ENCODE measurements at places on chromosomes 5 and 9.

GRCh38 chr9:98161851-98162250 is 30.6 kb downstream of the CORO2A start:
- no peak for DNase-seq

GRCh38 chr5:59588922-59589321 is 304.6 kb downstream of the PDE4D start:
- DNase-seq = no peak

- no peak for DNase-seq
Measured at GRCh38 chr5:53671447-53671846, 111.0 kb downstream of the NDUFS4 start.

DNA sequence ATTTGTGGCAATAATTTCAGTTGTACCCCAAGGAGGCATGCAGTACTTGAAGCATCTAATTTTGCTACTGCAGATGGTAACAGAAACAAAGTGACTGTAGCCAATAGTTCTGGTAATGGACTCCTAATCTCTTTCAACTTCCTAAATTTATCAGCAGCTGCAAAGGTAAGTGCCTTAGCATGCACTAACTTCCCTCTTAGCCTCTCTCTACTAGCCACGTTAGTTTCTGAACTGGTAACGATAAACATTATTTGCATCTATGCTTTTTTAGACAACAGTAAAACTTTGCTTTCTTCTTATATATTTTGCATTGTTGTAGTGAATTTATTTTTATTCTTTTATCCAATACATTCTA is 6.2 kb upstream of the CKS2 start:
- no peak for DNase-seq

- no peak for DNase-seq
Measured at GRCh38 chr5:124194282-124194681, 552.2 kb downstream of the ZNF608 start.

DNA sequence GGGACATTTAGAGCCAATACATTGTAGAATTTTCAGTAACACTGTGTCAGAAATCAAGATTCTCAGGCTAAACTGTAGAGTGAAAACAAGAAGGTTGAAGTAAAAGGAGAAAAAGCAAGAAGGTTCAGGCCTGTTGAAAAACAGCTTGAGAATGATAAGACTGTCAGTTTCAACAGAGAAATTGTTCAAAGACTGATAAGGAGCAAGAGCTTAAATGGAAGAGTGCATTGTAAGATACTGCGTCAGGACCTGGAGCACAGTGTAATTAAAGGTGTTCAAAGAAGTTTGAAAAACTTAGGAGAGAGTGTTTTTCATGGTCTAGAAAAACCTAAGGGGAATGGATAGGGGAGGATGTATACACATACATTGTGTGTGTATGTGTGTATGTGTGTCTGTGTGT is 408.3 kb downstream of the KDM4C start:
- no peak for DNase-seq

- no peak for DNase-seq
Measured at GRCh38 chr5:171226096-171226754, 82.8 kb upstream of the TLX3 start.

- no peak for DNase-seq
Measured at GRCh38 chr5:95712347-95712958, 18.7 kb upstream of the RHOBTB3 start.

GRCh38 chr9:4344946-4345345 is 45.1 kb upstream of the GLIS3 start:
- DNase-seq = no peak

- DNase-seq = no peak
Measured at GRCh38 chr5:116289276-116289675, 204.5 kb downstream of the COMMD10 start.

GRCh38 chr5:178788381-178789085 is 58.1 kb upstream of the ZNF354A start:
- no peak for DNase-seq

DNA sequence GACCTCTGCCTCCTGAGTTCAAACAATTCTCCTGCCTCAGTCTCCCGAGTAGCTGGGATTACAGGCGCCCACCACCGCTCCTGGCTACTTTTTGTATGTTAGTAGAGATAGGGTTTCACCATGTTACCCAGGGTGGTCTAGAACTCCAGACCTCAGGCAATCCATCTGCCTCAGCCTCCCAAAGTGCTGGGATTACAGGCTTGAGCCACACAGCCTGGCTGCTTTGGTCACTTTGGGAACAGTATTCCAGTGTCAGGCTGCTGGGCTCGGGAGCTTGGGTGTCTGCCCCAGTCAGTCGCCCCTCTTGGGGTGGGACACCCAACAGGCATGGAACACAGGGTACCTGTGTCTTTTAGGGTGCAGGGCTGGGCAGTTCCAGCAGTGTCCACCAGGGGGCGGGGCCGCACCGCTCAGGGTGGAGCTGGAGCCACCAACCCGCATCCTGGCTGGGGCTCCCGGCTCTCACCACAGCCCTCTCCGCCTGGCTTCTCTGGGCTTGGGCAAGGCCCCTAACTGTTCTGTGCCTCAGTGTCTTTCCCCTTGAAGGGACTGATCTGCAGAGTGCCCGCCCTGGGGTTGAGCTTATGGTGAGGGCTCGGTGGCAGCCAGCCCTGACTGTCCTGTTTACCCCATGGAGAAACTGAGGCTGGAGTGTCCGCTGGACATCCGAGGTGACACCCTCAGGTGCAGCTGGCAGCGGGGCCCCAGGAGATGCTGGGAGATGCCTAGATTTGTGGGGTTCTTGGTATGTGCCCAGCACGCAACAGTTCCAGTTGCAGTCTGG is 6.4 kb upstream of the RNU6ATAC start:
- DNase-seq = no peak

GRCh38 chr9:5435912-5436311 is 1.8 kb downstream of the PLGRKT start:
- no peak for DNase-seq

GRCh38 chr9:136399176-136400037 is 563 bp downstream of the SNAPC4 start:
- DNase-seq = peak; percentile 66

GRCh38 chr5:113692466-113692865 is 179.0 kb downstream of the YTHDC2 start:
- no peak for DNase-seq

DNA sequence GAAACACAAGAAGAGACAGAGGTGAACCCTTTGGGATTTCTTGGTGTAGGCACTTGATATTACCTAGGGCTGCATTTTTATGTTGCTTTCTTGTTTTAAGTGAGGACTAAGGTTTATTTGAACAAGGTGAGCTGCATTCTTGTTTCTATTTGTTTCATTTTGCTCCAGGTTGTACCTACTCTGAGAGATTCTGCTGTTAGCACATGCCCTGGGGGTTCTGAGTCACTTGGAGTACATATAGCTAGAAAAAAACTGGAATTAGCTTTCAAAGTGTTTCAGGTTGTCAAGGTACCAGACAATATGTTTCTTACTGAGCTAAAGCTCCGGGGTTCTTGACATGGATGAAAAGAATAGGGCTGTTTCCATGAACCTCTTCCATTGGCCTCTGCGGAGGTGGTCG is 299.4 kb downstream of the ICE1 start:
- no peak for DNase-seq

GRCh38 chr9:37156781-37157356 is 36.5 kb downstream of the ZCCHC7 start:
- DNase-seq = no peak

GRCh38 chr5:113336975-113337374 is 97.8 kb downstream of the TSSK1B start:
- peak; percentile 61 for DNase-seq

DNA sequence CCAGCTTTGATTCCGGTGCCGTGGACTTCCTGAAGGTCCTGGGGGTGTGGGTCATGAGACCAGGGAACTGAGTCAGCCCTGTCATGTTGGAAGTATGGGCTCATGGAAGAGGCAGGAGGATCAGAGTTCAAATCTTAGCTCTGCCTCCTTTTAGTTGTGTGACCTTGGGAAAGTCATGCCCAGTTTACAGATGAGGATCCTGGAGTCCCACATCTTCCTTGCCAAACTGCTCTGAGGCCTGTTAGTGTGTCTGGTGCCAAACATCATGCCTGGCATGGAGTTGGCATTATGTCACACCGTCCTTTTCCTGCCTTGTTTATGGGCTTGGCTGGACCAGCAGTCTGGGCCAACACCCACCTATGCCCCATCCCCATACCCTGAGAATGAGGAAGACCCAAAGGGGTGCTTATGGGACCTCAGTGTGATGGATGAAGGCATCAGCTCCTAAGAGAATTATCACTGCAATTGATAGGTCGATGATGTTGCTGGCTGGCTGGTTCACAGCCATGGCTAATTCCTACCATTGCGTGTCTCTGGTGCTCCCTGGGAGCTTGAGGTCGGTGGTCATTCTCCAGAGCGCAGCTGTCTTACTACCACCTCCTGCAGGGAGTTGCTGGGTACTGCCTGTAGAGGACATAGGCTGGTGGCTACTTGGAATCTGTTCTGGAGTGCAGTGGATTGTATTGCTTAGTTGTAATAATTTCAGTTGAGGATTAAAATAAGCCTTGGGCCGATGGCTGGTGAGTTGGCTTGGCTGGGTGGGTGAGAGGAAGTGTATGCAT is 140.5 kb upstream of the PITX1 start:
- DNase-seq = no peak

DNA sequence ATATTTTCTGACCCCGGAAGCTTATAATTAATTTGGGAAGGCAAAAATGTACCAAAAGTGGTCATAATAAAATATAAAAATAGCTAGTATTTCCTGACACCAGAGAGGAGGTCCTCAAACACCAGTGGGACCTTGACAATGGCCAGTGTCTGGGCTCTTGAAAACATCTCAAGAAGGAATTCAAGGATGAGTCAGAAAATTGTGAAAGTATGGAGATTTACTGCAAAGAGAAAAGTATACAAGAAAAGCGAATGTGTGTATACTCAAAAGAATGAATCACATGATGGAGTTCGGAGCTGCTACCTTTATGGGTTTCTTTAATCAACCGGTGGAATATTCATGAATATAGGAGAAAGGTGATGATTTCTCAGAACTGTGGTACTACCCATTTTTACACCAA is 1709.0 kb upstream of the WWC1 start:
- no peak for DNase-seq

DNA sequence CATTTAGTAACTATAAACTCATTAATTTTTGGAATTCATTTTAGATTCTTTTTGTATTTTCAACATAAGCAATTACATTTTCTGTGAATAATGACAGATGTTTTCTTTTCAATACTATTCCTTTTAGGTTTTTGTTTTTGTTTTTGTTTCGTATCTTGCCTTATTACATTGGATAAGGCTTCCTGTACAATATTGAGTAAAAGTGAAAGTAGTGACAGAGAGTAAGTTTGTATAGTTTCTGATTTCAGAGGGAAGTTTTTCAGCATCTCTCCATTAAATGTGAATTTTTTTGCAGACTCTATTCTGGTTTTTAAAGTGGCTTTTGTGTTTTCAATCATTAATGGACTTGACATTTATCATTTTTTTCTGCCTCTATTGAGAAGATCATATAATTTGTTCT is 12.8 kb upstream of the CAMK4 start:
- DNase-seq = no peak

- no peak for DNase-seq
Measured at GRCh38 chr9:96169484-96169883, 132.5 kb downstream of the HSD17B3 start.

DNA sequence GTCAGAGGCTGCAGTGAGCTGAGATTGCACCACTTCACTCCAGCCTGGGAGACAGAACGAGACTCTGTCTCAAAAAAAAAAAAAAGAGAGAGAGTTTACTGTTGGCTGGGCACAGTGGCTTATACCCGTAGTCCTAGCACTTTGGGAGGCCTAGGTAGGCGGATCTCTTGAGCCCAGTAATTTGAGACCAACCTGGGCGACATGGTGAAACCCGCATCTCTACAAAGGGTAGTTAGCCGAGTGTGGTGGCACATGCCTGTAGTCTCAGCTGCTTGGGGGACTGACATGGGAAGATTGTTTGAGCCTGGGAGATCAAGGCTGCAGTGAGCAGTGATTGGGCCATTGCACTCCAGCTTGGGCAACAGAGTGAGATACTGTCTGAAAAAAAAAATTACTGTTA is 12.6 kb downstream of the HABP4 start:
- no peak for DNase-seq

DNA sequence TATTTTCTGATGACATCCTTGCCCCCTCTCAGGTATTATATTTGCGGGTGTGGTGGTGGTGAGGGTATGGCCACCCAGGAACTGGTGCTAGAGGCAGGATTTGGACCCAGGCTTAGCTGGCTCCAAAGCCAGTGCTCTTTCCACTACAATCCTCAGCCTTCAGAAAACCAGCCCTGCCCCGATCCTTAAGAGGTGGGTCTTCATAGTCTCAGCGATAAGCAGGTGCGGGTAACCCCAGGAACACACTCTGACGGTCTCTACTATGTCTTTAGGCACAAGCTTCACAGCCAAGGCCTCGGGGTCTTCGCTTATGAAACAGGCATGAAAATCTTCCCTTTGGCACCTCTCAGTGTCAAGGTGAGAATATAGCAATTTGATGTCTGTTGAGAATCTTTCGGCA is 169.3 kb downstream of the FGF18 start:
- DNase-seq = no peak

GRCh38 chr5:163815240-163815791 is 309.9 kb downstream of the MAT2B start:
- no peak for DNase-seq

DNA sequence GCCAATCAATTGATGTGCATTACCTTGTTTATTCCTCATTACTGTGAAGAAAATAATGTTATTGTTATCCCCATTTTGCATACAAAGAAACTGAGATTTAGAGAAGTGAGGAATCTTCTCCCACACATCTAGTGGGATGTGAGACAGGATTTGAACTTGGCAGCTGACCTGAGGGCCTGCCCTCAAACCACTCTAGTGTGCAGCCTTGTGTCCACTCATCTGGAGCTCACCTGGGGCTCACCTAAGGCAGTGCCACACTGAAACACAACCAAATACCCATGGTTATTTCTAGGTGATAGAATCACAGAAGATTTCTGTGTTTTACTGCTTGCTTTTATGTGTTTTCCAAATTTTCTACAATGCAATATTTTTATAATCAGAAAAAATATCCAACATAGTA is 94.7 kb upstream of the SAP30L start:
- DNase-seq = no peak

DNA sequence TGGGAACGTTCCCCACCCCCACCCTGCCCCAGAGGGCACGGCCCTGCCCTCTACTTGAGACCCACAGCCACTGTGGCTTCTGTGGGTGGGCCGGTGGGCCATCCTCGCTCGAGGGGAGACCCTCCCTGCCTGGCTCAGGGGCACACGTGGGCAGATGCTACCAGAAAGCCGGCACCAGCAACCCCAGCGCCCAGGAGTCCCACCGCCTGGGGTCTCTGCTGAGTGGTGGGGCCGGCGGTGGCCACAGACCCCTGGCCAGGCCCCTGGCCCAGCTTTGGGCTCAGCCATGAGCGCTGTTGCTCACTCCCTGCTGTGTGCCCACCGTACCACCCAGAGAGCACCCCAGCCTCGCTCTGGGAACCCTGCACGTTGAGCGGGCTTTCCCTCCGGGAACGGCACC is 16.5 kb upstream of the NRARP start:
- peak; percentile 26 for DNase-seq

Measured in D341Med (cell line).